Amygdala (tissue), 56 donors: ENCODE measurements at places on chromosomes 16 and 17.
A peak's percentile ranks its signal among the peaks of the same experiment; 100 is the strongest.

- no peak for DNase-seq
These were observed 42.4 kb upstream of the FBXO47 start for GRCh38 chr17:39009581-39010001.

DNA sequence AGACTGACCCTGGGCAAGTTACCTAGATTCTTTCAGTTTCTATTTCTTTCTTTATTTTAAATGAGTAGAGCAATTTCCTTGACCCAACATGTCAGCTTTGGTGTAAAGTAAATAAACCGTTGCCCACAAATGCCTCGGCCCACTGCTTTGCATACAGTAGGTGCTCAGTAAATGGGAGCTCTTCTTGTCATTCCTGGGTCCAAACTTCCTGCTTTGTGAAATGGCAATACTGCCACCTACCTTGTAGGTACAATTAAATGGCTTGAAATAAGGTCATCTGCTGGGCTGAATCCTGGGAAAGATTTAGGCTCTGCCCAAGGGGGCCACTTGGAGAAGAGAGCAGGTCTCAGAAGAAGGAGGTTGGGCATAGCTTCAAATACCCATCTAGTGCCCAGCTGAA is 253.0 kb downstream of the HS3ST3B1 start:
- no peak for DNase-seq

GRCh38 chr16:50457423-50457822 is 88.6 kb upstream of the BRD7 start:
- DNase-seq, result no peak

- DNase-seq, result no peak
These were observed 2.0 kb downstream of the CAMKK1 start for GRCh38 chr17:3890878-3891219.

GRCh38 chr16:68396481-68396880 is 51.8 kb downstream of the SMPD3 start:
- DNase-seq, result no peak

DNA sequence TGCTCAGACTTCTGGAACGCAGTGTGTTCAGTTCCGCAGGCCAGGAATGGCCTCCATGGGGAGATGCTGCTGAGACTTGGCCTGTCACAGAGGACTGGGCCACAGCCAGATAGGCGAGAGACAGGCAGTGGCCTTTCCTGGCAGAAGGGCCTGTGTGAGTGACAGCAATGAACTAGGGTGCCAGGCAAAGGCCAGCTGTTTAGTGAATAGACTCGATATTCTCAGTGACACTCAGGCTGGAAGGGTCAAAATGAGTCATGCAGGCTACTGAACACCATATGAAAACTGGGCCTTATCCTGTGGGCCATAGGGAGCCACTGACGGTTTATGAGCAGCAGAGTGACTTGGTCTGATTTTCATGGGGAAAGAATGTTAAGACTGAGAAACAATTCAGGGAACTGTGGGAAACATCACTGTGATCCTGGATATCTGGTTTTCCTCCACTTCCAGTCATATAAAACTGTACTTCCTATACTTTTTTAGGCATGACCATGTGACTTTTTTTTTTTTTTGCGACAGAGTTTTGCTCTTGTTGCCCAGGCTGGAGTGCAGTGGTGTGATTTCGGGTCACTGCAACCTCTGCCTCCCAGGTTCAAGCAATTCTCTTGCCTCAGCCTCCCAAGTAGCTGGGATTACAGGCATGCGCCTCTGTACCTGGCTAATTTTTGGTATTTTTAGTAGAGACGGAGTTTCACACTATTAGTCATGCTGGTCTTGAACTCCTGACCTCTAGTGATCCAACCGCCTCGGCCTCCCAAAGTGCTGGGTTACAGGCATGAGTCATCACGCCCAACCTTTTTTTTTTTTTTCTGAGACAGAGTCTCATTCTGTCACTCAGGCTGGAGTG is 5.2 kb upstream of the NUBP1 start:
- DNase-seq, result peak; percentile 24

GRCh38 chr16:65176603-65177002 is 54.7 kb upstream of the CDH11 start:
- no peak for DNase-seq
